Sigmoid colon (tissue), 7 donors: ENCODE measurements at places on chromosomes 16 and 17. TPM values are rescaled to one million over a fixed set of nuclear protein-coding genes. Genes with fewer than 3 reads are reported as not detected.

ARL5C gene
- not detected for total RNA-seq

DNA sequence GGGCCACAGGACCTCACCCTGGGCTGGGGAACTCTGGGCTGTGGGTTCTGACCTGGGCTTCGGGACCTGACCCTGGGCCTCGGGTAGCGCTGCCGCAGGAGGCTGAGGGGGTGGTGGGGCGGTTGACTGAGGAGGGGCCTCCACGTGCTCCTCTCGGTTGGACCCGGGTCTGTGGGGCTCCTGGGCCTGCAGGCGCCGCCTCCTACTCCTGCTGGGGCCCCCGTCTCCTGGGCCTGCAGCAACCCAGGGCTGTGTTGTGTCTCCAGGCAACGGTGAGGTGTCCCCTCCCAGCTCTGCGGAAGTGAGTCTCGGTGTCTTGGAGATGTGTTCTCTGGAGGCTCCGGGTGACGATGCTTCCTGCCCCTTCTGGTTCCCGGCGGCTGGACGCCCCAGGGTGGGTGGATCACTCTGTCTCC is 41.5 kb upstream of the GNG13 start:
- no peak for DNase-seq

- DNase-seq, result no peak
Measured at GRCh38 chr17:37831492-37831891, 86.6 kb upstream of the HNF1B start.

GRCh38 chr17:82670661-82671450 is 22.6 kb upstream of the WDR45B start:
- no peak for DNase-seq

DNA sequence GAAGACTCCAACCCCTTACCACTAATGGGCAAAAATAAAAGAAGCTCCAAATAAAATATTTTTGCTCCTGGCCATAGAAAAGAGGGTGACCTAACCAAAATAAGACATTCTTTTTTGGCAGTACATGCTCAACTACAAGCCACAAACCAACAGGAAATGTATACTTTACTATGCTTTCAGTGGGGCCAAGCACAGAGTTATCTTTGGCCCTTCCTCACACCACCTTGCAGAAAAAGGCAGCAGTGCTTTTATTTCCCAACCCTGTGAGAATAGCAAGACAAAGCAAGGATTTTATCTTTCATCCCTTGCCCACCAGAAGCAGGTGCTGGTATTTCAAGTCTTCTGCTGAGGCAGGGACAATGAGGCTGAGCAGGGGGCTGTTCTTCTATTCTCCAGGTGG is 1493.1 kb downstream of the CDH11 start:
- no peak for DNase-seq

AATF gene
- 38.3 TPM for total RNA-seq

- DNase-seq, result no peak
Measured at GRCh38 chr17:50967795-50968194, 101.6 kb upstream of the TOB1 start.

DNA sequence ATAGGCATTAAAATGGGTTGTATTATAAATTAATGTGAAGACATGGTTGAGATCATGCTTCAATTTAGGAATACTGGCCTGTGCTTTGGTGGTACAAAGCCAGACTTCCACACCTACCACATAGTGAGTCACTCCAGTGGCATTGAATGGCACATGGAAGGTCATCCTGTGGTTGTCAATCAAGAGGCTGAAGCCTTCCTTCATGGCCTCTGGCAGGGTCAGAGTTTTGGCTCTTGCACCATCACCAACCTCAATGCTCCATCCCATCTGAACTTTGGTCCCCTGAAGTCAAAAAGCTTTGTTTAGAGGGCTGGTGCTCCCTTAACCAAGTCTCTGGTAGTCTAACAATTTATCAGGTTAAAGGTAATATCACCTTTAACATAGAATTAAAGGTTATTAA is 6.1 kb downstream of the ZP2 start:
- DNase-seq, result no peak

DNA sequence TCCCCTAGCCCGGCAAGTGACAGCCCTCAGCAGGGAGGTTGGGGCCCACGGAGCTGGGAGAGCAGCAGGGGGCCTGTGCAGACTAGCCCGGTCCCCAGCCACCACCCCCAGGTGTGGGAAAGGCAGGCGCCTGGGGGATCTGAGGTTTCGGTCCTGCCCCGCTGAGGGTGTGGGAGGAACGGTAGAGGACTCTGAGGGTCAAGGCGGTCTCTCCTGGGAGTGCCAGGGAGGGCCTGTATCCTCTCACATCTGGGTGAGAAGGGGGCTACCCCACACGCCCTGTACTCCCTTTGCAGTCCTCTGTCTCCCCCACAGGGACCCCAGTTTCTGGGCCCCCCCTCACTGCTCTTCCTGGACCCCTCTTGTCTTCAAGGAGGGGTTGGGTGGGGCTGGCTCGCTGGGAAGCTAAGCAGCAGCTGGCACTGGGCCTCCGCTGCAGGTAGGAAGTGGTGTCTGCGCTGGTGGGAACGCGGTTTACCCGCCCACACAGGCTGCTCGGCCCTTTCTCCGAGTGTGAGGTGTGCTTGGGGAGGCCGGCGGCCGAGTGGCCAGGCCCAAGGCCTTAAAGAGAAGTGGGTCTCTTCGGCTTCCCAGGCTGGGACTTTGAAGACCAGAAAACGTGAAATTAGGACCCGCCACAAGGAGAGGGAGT is 15.4 kb downstream of the CD7 start:
- DNase-seq, result peak; percentile 65

DNA sequence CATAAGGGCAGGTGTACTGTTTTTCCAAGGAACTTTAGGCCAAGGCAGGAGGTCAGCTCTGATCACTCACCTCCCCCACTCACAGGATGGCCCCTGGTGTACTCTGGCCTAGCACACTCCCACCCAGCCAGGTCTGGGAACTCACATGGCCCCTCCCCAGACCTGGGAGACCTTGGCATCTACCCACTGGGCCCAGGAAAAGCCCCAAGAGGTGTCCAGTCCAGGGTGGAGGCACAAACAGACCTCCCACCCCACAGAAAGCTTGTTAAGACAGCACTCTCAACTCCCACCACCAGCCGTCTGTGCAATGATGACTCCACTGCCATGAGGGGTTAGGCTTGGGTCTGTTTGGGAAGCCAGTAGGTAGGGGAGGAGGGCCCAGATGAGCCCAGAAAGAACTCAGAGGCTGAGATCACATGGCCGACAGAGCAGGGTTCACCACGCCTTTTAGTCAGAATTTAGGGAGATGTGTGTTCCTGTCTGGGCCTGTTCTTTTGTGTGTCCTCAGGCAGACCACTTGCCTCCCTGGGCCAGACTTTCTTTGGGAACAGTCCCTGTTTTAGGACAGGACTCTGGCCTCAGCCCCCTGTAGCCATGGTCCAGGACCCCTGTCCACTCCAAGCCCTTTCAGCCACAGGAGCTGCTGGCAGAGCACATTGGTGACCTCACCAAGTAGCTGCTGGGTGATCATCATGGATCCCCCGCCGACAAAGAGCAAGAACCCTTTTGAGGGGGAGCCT is 12.1 kb upstream of the CBFB start:
- DNase-seq, result peak; percentile 27

DNA sequence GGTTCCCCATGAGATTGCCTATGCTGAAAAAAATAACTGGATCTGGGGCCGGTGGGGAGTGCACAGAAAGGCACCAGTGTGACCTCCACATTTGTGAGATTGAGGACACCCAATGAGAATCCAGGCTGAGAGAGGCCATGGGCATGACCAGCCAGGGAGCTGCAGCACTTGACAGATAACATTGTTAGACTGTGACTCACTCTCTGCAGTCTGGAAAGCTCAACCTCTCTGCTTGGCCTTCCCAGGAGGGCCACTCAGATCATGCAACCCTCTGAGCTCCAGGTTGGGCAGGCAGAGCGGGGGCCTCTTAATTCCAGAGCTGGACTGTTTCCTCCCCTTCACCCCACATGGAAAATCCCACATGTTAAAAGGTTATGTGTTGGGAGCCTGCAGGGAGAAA is 30.1 kb downstream of the FZD2 start:
- no peak for DNase-seq

DNA sequence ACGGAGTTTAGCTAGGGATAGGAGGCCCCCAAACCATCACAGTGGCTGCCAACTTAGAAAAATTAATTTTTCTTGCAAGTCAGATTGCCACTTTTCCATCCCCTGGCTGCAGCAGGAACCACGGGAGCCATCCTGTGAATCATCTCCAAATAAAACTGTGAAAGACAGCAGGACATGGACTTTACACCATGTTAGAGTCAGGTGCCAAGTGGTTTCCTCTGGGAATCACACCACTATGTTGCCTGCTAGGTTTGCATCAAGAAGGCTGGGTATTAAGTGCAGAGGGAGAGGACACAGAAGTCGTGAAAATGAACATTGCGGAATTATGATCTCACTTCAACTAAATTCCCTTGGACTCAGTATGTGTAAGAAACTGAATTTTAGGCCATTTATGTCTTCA is 471.3 kb upstream of the GOT2 start:
- DNase-seq, result no peak

DNA sequence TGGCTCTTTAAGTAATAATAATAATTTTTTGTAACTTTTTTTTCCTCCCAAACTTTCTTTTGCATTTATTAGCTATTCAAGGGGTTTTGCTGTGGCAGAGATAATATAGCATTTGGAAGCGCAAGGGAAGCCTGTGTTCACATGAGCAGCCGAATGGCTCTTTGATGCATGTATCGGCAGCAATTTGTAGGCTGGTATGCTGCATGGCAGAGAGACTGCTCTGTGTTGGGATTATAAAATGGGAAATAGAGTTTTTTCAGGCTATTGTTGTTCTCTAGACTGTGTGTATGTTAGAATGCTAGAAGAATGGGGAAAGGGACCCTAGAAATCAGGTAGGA is 94.6 kb upstream of the SALL1 start:
- no peak for DNase-seq

- no peak for DNase-seq
Measured at GRCh38 chr16:20870122-20870820, 29.9 kb downstream of the DCUN1D3 start.

- DNase-seq, result no peak
Measured at GRCh38 chr17:81434072-81434471, 38.8 kb downstream of the BAHCC1 start.

METRNL gene
- total RNA-seq, result 30.8 TPM

DNA sequence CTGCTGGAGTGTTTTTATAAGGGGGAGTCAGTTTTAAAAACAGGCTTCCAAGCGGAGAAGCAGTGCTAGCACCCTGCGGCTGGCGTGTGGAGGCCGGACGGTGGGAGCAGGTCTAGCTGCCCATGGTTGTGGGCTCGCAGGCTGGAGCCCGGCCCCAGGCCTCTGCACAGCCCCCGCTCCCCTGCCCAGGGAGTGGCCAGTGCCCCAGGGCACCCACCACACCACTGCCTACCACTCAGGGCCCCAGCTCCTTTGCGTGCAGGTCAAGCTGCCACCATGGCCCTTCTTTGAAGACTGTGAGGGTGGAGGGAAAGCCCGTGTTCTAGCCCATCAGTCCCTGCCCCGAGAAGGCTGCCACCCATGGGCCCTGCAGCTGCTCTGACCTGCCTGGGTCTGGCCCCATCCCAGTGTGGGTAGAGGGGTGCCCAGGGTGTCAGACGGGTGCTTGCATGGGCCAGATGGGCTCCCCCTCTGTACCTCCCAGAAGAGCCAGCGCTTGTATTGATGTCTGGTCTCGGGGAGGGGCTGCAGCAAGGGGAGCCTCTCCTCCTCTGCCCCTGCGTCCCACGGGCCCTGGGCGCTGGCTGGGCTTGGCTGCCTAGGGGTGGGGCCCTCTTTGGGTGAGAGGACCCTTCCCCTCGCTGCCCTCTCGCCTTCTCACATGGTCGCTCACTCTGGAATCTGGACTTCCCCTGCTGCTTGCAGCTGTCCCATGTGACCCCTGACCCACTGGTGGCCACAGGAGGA is 1.5 kb upstream of the NUDT16L1 start:
- peak; percentile 67 for DNase-seq

DNA sequence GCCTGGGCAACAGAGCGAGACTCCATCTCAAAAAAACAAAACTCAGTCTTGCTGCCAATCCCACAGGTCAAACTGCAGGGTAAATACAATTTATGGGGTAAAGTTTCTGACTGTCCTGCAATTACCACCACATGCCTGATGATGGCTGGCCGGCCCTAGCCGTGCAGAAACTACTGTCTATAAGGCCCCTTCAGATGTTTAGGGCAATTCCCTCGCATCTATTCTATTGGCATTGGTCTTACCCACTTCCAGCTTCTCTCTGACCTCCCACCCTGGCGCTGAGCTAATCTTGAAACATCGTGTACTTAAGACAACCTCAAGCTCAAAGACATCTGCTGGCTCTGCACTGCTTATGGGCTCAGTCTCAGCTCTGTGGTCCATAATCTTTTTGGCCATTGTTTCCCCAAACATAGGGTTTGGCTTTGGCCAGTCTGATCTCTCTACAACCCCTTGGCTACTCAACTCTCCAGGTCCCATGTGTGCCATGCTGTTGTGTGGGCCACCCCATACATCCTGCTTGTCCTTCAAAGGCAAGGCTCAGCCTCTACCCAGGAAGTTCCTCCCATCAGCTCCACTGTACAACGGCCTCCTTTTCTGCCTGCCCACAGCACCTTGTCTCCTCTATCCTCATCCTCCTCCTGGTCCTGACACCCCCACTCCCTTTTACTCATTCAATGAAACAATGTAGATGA is 16.6 kb downstream of the MAP3K14 start:
- no peak for DNase-seq

TMC7 gene
- 0.16 TPM for total RNA-seq

- no peak for DNase-seq
Measured at GRCh38 chr17:48787828-48788227, 29.2 kb downstream of the TTLL6 start.

- no peak for DNase-seq
Measured at GRCh38 chr17:63390090-63390489, 56.0 kb downstream of the CYB561 start.

DNA sequence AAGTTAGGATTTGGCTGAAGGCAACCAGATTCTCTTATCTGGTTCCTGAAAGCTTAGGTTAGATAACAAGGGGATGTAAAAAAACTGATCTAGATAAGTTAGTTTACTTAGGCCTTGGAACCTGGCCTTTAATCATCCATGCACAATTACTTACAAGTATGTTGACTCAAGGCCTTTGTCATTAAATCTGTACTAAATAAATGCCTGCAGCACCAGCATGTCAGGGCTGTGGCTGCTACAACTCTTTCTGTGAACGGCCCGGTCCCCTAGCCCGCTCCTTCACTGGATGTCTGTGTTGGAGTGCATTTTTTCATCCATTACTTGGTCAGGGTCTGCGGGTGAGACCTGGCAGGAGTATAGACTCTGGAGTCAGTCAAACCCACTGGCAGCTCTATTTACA is 48.4 kb upstream of the ALDH3A1 start:
- no peak for DNase-seq
